ENCODE measurements at places on chromosomes 6 and 20.

GRCh38 chr6:31328355-31328960, 28.5 kb downstream of the HLA-B start:
- DNase-seq: no peak

DNA sequence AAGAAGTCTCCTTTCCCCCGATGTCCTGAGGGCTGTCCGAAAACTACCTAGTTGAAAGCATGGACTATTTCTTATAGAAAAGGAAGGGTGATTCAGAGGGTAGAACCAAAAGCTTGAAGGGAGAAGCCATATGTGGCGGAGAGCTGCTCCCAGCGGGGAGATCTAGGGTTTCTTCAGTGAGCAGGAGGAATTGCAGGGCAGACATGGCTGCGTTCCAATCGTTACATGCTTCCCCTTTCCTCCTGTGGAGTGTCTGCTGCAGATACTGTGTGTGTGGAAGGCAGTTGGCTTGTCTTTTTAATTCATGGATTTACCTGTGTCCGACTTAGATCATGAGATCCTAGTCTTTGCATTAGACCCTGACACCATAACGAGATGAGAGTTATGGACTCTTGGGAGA, 799.5 kb downstream of the QKI start:
- no peak for DNase-seq

DNA sequence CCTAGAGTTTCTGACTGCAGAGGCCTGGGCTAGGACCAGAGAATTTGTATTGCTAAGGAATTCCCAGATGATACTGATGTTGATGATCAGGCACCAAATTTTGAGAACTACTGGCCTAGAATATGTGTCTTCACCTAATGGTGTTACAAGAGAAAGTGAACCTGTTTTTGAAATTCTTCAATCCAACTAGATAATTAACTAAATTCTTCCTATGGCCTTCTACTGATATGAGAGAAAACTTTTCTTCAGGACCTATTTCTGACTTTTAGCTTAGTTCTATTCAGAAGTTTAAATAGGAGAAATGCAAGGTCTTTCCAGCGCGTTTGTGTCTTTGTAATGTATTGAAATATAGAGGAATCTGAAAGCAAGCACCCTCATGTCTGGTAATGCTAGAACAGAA, 7.3 kb downstream of the NKAIN2 start:
- DNase-seq: no peak

DNA sequence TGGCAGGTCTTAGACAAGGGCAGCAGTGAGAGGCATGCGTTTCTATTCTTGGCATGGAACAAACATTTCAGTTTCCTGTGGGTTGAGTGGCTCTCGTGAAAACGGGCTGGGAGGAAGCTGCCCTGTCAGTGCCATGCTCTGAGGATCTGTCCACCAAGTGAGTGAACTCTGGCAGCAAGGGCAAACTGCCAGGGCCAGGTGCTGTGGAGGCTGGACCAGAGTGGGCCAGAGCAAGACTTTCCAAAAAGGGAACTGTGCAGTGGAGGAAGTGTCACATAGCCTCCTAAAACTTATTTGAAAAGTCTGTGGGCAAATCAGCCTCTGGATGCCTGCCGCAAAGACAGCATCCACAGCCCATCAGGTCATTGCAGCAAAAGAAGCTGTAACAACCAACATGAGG, 44.2 kb upstream of the TAB2 start:
- no peak for DNase-seq

DNA sequence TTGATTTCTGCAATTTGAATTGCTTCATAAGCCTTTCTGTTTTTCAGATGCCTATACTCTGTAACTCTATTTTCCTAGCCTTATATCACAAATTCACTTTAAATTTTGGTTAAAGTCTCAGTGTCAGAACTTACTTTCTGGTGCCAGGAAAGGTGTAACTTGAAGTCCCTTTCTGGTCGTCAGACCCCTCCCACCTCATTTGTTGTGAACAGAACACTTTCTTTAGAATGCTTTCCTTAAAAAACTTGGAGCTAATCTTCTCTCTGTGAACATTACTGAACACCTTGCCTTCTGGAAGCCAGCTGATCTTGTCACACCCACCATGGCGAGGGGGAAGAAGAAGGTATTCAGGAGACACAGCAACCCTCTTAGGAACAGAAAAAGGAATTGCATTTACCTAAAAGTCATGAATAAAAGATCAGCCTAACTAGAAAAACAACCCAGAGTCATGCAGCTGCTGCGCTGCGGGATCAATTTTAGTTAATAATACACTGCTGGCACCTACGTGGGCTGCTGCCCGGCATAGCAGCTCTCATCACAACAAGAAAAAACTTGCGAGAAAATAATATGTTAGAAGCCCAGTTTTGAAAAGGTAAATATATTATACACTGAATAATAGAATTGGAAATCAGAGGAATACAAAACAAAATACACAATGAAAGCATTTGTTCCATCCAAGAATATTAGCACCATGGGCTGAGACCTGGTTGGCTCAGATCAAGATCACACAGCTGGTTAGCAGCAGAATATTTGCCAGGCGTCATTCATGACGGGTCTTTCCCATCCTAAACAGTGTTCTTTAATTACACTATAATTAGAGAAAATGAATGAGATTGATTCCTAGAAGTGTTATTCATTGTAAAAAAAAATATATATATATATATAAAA, 5.8 kb upstream of the FAM217A start:
- no peak for DNase-seq

DNA sequence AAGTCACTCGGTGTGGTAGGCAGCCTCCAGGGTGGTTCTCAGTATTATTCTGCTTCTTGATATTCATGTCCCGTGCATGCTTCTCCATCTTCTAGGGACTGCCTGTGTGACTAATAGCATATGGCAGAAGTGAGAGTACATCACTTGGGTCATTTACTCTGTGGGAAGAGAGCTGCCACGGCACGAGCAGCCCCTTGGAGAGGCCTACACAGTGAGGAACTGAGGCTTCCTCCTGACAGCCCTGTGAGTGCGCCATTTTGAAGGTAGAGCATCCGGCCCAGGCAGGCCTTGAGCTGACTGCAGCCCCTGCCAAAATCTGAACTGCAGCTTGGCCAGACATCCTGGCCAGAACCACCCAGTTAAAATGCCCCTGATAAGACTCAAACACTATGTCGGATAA, 17.3 kb upstream of the MCUR1 start:
- DNase-seq: no peak

DNA sequence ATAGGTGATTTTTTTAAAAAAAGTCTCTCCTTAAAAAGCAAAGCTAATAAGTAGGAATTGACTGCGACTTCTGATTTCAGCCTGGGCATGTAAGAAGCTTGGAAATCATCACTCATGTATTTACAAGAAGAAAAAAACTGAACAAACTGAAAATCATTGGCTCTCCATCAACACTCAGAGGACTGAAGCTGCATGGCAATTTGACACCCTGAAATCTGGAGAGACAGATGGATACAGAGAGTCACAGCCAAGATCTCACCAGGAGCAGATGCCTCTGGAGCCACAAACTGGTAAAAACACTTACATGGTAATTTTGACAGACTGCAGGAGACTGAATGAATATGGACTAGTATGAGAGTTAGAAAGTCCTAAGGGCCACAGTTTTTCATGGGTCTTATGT, 191.2 kb upstream of the TCF21 start:
- no peak for DNase-seq

DNA sequence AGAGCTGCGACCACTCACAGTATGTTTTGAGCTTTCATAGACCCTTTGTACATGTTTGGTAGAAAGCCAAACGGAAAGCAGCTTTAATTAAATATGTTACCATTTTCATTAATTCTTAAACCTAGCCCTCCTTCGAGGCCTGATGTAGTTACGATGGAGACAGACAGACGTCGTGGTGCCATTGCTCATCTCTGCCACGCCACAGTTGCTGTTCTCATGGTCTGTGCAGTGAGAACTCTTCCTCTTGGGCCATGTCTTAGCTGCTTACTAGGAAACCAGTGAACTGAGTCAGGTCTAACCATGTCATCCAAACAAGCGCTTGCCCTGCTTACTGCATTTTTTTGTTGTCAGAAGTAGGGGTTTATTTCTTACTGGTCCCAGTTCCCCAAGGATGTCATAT, 62.8 kb downstream of the SNX9 start:
- DNase-seq: no peak

- DNase-seq: no peak
Observed at GRCh38 chr6:31609519-31610406, 5.3 kb upstream of the AIF1 start.

DNA sequence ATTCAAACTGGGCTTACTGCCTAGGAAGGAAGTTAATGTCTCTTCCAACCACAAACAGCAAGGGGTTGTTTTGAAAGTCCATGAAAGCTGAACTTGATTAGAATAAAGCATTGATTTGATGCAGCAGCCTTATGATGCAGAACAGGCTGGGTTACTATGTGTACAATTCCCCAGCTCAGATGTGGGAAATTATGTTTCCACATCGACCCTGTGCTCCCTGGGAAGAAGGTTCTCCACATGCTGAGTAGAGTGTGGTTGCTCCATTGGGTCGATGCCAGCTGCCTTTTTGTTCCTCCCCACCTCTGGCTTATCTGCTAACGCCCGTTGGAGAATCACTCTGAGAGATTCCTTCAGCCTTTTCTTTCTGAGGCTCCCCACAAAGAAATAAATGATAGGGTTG, 1.2 kb downstream of the MAS1L start:
- DNase-seq: no peak

- DNase-seq: no peak
Observed at GRCh38 chr20:49666911-49667310, 46.8 kb downstream of the B4GALT5 start.

DNA sequence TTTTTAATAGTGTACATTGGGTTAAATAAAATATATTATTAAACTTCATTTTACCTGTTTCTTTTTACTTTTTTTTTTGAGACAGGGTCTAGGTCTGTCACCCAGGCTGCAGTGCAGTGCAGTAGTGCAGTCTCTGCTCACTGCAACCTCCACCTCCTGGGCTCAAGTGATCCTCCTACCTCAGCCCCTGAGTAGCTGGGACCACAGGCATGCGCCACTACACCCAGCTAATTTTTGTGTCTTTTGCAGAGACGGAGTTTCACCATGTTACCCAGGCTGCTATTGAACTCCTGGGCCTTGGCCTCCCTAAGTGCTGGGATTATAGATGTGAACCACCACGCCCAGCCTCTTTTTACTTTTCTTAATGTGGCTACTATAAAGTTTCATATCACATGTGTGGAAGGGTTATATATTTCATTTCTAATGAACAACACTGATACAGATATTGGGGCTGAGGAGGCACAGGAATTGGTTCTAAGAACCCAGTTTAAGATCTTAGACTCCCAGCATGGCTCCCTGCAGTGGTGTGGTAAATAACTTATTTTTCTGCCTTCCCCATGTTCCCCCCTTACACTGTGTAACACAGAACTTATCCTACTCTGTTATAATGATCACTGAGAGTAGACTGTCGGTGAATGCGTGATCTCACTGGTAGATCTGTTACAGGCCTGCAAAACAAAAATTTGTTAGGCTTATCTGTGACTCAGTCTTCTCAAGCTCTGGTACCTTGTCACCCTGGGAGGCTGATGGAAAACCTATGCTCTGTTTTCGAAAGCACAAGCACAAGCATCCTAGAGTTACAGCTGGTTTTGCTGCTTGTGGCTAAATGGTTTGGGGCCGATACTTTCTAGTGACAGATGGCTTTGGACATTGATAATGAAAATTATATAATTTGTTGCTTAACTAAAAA, 5.8 kb upstream of the ATXN1 start:
- DNase-seq: no peak

DNA sequence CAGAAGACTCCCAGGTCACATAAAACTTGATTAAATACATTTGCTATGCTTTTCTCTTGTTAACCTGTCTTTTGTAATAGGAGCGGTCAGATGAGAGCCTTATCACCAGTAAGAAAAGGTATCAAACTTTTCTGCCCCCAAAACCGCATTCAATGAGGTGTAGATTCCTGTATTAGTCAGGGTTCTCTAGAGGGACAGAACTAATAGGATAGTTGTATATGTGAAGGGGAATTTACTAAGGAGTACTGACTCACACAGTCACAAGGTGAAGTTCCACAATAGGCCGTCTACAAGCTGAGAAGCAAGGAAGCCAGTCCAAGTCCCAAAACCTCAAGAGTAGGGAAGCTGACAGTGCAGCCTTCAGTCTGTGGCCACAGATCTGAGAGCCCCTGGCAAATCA, 32.7 kb downstream of the PTPRK start:
- DNase-seq: no peak

DNA sequence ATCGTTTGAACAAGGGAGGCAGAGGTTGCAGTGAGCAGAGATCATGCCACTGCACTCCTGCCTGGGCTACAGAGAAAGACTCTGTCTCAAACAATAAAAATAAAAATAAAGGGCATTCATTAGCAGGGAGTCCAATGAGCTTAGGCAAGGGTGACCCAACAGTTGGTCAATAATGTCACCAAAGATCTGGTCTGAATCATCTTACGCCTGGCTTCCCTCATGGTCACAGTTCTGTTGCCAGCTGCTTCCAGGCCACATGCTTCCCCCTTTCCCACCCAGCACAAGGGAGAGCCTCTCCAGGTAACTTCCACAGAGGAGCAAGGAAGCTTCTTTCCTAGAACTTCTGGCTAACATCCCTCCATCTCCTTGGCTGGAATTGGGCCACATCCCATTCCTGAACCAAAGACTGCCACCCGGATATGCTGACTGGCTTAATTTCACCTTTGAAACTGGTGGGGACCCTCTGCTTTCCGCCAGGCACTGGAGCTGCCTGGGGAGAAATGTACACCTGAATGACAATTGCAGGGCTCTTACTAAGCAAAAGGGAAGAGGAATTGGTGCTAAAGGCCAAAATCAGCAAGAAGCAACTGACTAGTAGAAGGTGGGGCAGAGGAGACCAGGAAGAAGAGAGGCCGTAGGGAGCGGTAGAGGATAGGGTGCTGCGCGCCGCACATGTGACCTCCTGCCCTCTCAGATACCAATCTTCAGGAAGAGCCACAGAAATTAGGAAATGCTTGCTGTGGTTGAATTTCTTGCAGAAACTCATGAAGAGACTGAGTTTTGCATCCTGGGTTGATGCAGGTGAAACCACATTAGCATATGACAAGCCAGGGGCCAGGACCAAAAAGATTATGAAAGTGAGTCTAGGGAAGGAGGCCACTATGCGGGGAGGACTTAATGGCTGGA, 8.3 kb upstream of the SCML4 start:
- no peak for DNase-seq

GRCh38 chr6:140854318-140854717, 1278.4 kb upstream of the GJE1 start:
- no peak for DNase-seq

- no peak for DNase-seq
Observed at GRCh38 chr6:128233531-128233930, 286.9 kb downstream of the PTPRK start.

DNA sequence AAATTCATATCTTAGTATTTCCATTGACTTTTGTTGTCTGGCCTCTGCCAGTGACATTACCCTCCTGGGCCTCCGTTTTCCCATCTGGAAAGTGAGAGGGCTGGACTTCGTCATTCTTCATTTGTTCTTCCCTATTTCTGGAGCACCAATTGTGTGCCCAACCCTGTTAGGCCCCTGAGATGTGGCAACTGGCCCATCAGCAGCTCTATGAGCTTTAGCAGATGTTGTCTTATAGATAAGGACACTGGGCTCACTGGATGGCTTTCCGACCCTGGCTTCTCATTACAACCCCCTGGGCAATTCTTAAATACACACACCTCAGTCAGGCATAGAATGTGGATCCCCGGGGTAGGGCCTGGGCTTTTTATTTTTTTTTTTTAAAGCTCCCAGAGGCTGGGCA, 14.7 kb downstream of the PABPC1L start:
- DNase-seq: no peak

GRCh38 chr20:36506253-36506652, 35.1 kb upstream of the MYL9 start:
- no peak for DNase-seq

GRCh38 chr20:62248890-62249560, 10.7 kb downstream of the OSBPL2 start:
- no peak for DNase-seq

GRCh38 chr6:107531868-107532267, 42.0 kb downstream of the SOBP start:
- no peak for DNase-seq
